Activated T-helper 2 cell treated with anti-CD3 and anti-CD28 coated beads, Interferon-gamma antibody, Interleukin-2, Interleukin-4, amounts not matched to agents 10 μg/mL and 5 μg/mL and 100 μg/mL, durations not matched to agents 14 hours and 24 hours and 36 hours (primary cell): ENCODE measurements at places on chromosomes 3 and 15. TPM values are rescaled to one million over a fixed set of nuclear protein-coding genes. Genes with fewer than 3 reads are reported as not detected.

DNA sequence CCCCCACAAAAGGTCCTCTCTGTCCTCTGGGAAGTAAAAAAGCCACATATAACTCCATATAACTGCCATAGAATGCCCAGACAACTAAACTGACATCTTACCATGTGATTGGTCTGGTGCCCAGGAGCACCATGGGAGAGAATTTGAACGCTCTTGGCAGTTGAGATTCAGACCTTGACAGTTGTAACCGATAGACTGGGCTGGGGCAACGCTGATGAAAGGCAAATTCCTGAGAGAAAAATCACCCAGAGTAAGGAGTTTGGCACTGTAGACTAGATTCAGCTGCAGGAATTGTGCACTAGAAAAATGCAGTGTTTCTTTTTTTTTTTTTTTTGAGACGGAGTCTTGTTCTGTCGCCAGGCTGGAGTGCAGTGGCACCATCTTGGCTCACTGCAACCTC lies 240.5 kb downstream of the SOX2 start:
- DNase-seq = no peak

DNA sequence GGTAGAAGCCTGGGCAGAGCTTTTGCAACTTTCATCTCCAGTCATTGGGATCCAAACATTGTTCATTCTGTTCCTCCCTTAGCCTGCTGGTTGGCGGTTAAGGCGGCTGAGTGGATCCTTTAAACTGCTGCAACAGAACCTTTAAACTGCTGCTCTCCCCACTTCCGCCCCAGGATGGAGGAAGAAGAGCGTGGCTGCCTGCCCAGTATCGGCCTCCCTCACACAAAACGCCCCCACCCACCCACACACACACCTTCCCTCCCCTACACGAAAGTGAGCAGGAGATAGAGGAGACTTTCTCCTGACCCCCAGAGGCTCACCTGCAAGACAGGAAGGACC lies 460 bp upstream of the ZMAT3 start:
- peak; percentile 36 for DNase-seq

DNA sequence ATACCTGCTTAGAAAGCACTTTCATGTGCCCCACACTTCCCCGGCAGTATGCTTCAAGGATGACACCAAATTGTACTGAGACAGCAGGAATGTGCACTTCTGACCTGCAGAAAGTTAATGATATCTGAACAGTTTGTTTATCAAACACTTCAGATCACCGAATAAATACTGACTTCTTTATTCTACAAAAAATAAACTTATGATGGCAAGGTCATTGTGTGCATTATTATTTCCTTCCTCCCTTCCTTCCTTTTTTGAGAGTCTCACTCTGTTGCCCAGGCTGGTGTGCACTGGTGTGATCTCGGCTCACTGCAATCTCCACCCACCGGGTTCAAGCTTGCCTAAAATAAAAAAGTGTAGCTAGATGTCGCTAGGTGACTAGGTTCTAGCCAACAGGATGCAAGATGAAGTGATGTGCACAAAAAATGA lies 80.3 kb downstream of the FAIM start:
- no peak for DNase-seq

DNA sequence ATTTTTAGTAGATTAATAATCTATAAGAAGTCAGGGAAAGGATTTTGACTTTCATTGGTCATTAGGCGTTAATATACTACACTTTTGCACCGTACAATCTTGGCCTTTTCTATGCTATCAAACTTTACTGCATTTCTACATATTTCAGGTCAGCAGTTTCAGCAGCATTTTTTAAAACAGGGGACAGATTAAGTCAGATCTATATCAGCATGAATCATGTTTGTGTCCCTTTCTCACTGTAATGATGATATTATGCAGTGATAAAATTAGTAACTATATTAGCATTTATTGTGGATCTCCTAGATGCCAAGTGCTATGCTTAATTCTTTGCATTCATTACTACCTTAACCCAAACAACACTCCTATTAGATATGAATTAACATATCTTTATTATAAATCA lies 20.3 kb upstream of the AADAC start:
- DNase-seq = no peak

DNA sequence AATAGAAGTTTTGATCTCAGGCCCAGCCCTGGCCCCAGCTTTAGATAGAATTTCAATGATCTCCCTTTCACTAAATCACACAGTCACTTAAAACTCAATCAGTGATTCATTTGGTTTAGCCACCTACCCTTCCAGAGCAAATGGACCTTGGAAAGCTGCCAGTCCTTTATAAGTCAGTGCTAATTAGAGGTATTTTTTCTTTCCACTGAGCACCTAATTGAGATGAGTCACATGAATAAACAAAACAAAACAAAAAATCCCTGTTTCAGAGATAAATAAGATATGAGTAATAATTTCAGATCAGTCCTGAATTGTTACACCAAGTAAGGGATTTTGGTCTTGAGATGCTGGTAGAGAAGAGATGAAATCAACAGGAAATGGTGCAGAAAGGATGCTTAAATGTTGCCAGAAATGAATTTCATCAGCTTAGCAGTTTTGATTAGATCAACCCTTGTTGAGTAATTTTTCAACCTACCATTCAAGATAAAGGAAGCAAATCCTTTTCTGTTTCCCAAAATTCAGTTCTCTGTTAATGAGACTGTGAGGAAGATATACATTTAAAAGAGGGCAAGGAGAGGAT lies 352.0 kb upstream of the COL8A1 start:
- no peak for DNase-seq

IL17RE gene
- 0.78 and 1.0 TPM in 2 replicates for total RNA-seq

A4GNT gene
- total RNA-seq = not detected in 2 replicates

FRMD4B gene
- 75.1 and 78.0 TPM in 2 replicates for total RNA-seq

ZNF662 gene
- total RNA-seq = 0.21 and 0.30 TPM in 2 replicates
